ENCODE measurements at places on chromosomes 16 and 17.

GRCh38 chr17:4433515-4434031 is at the start of gene SPNS3:
Gene SPNS3, plus strand, starts transcription at chr17:4433940. Its CDS starts 28 bp downstream, at chr17:4433968.
- no peak for DNase-seq

DNA sequence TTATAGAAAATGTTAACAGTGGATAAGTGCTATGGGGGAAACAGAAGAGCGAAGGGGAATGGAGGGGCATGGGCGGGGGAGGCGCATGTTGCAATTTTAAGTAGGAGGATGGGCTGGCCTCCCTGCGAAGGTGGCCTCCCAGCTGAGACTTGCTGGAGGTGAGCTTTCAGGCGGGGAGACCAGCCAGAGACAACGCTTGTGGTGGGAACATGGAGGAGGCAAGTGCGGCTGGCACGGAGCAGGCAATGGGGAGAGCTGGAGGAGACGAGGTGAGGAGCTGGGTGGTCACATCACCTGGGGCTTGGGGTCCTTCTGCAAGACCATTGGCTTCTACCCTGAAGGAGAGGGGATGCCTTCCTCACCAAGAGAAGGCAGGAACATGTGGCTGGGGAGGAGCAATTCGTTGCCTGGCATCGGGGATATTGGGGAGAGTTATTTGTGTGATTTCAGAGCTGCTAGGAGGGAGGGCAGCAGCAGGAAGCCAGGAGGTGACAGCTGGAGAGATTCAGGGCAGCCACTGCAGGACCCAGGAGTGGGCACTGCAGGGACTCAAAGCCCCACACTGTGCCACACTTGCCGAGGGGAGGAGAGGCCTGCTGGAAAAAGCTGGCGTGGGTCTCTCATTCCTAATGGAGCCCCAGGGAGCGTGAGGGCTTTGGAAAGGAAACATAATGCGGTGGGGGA is 34.4 kb downstream of the PMFBP1 start:
- DNase-seq = no peak

DNA sequence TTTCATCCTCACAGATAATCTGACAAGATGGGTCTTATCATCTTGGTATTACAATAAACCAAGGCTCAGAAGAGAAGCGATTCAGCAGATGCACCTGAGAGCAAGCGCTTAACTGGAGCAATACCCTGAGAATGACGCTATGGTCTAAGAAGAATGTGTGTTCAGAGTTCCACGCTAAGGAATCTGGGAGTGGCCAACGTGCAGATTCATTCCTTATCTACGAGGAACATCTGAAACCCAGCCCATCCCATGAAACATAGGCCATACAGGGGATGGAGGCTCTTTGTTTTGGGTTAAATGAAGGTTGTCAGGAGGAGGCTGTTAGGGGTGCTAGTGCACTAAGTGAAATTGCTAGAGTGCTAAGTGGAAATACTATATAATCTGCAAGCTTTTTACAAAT is 28.5 kb upstream of the KDM8 start:
- no peak for DNase-seq

- DNase-seq = no peak
These were observed 14.9 kb downstream of the IGFBP4 start for GRCh38 chr17:40457964-40458791.

- no peak for DNase-seq
These were observed 147.6 kb upstream of the MPHOSPH6 start for GRCh38 chr16:82317411-82318167.

- peak; percentile 13 for DNase-seq
These were observed 507.5 kb upstream of the HSBP1 start for GRCh38 chr16:83300326-83300725.

GRCh38 chr17:45282683-45283644 is 21.1 kb upstream of the SPATA32 start:
- peak; percentile 91 for DNase-seq

GRCh38 chr16:12122202-12122601 is 145.7 kb downstream of the SNX29 start:
- DNase-seq = no peak

- DNase-seq = no peak
These were observed 42.7 kb upstream of the ZNHIT3 start for GRCh38 chr17:36443777-36444176.
